Diencephalon (tissue), 1 donor: ENCODE measurements at places on chromosomes 11 and 22. TPM values are rescaled to one million over a fixed set of nuclear protein-coding genes. Genes with fewer than 3 reads are reported as not detected.

The SLC22A6 gene
- total RNA-seq, result 5.8 TPM

The LYVE1 gene
- total RNA-seq, result 5.8 TPM

The MMP27 gene
- total RNA-seq, result not detected

The BANF1 gene
- total RNA-seq, result 26.3 TPM

The OR2D3 gene
- not detected for total RNA-seq
